ENCODE measurements at places on chromosomes 12 and 14. TPM values are rescaled to one million over a fixed set of nuclear protein-coding genes. Genes with fewer than 3 reads are reported as not detected.

CLEC4E gene
- polyA plus RNA-seq, result 1.3 TPM

IL22 gene
- polyA plus RNA-seq, result not detected

DNA sequence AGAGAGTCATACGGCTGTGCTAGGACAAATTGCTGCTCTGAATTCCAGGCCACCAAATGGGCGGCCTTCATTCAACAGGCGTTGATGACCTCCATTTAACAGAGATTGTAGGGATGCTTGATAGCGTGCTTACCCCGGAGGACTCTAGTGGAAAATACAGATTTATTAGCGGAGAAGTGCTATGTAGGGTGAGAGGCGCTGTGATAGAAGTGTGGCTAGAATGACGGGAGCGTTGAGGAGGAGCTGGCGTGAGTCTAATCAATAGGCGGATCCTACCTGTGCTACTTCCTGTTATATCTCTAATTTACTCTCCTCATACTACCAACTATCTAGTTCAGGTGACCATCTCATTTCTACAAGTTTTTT is 668 bp downstream of the MRPS35 start:
- peak; percentile 23 for DNase-seq

GRCh38 chr14:89461256-89461655 is 44.2 kb upstream of the FOXN3 start:
- DNase-seq, result no peak

GRCh38 chr12:81329085-81329484 is 251.2 kb downstream of the ACSS3 start:
- DNase-seq, result no peak

GRCh38 chr14:98633380-98633779 is 638.6 kb downstream of the BCL11B start:
- DNase-seq, result no peak

- DNase-seq, result no peak
Measured at GRCh38 chr14:104235686-104236085, 97.3 kb downstream of the KIF26A start.

DNA sequence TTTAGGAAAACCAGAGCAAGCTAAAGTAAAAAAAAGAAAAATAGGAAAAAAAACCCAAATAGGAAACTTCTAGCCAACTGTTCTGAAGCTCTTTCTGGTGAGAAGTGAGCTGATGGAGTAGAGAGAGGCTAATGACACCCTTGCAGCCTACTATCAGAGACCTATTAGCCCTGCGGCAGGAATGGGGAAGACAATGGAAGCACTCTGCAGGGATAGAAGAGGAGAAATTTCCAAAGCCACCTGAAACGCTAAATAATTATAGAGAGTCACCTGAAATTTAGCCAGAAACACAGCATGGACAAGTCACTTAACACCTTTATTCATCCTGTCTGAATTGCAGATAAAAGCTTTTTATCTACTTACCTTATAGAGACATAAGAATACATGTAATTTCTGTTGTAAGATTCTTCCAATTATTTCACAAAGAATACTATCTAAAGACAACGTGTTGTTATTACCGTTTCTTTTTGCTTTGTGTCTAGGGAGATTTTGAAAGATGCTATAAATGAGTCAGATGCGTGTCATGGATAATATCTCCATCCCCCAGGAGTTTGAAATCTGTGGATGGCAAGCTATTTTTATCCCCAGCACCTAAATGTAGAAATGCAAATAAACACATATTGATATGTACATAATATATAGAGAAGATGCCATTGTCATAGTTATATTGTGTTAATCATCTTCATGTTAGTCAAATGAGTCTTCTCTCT is 138.6 kb downstream of the TPH2 start:
- no peak for DNase-seq

- no peak for DNase-seq
Measured at GRCh38 chr14:75422169-75422568, 5.7 kb upstream of the JDP2 start.
